ENCODE measurements at places on chromosomes 4 and X. TPM values are rescaled to one million over a fixed set of nuclear protein-coding genes. Genes with fewer than 3 reads are reported as not detected.

MAGIX gene
- total RNA-seq, result 1.0 TPM

C1GALT1C1 gene
- 14.7 TPM for total RNA-seq

MAP9 gene
- total RNA-seq, result 15.2 TPM

NSUN7 gene
- total RNA-seq, result 1.2 TPM

FANCB gene
- total RNA-seq, result 6.8 TPM

RTL5 gene
- total RNA-seq, result 16.2 TPM

CFI gene
- total RNA-seq, result 50.8 TPM

DNA sequence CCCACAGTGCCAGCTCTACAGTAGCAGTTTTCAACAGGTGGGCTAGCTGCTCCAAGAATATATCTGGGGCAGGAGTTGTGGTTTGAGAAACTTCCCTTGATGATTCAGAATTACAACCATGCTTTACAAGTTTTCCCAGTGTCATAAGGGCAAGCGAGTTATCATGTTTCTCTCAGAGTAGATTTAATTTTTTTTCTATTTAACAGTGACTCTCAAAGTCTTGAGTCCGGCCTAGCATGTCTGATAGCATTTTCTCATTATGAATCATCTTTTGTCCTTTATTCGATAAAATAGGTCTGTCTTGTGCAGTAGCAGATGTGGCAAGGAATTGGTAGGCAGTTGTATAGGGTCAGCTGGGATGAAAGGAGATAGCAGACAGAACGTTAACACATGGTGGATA is 62.2 kb upstream of the SPANXD start:
- no peak for DNase-seq

DNA sequence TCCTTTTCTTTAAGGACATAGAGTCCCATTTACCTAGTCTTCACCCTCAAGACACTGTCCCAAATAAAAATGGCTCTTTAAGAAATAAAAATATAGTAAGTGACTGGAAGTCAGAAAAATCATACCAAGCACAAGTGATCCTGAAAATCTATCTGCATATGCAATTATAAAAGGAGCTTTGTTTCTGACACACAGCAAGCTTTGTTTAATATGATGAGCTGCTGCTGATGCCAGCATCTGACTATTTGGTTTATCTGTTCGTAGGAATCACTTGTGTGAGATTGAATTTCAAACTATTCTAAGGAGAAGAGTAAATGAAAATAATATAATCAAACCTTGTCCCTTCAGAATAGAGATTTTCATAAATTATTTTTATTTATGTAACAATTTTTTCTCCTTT is 332.4 kb downstream of the PCDH7 start:
- DNase-seq, result no peak

DNA sequence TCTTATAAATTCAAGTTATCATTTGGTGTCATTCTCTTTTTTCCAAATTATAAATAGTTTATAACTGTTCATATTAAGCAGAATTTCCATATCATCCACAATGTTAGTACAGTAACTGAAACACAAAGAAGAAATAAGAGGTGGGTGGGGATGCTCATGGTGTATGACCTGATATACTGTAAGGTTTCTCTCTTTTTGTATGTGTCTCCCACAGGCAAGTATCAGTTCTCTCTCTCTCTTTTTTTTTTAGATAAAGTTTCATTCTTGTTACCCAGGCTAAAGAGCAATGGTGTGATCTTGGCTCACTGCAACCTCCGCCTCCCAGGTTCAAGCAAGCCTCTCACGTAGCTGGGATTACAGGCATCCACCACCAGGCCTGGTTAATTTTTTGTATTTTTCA is 43.7 kb upstream of the UGT2A3 start:
- DNase-seq, result no peak

GRCh38 chr4:116005037-116005805 is 891.8 kb upstream of the NDST4 start:
- DNase-seq, result no peak

- DNase-seq, result no peak
Measured at GRCh38 chr4:3436798-3437581, 4.8 kb upstream of the HGFAC start.

DNA sequence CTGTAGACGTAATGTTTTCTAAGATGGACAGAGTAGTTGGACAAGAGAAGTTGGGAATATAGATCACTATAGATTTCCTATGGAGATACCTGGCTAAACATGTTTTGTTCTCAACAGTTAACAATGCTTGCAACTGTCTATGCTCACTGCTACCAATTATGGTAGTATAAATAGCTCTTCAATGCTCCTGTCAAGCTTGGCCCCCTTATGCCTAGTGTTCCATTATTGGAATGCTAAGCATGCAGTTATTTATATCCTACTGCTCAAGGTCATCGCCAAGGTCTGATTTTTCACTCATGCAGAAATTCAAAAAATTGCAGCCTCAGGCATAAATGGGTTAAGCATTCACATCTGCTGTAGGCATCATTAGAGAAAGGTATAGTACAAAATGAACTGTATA is 519.0 kb downstream of the IL15 start:
- DNase-seq, result no peak

- DNase-seq, result no peak
Measured at GRCh38 chrX:32985544-32985943, 225.8 kb downstream of the DMD start.

DNA sequence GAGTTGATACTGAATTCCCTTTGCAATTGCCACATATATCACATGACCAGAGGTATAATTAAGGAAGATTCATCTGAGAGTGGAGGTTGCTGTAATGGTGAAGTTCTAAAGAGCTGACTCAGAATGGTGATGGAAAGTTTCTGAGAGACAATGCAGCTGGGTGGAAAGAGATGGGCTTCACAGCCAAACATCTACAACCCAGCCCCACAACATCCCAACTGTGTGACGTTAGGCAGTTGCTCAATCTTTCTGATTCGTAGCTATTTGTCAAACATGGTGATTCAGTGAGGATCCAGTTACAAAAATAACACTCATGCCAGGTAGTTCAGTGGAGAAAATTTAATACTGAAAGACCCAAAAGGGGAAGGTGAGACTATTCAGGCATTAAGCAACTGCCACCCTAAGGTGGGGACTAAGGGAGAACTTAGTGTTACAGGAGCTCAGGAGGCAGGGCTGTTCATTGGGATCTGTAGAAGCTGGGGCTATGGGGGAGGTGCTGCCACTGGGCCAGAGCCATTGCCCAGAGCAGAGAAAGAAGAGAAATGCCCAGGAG is 6.9 kb upstream of the AFF1 start:
- no peak for DNase-seq

Measured in sciatic nerve (tissue), 2 donors.